NCI-H524 treated with DMSO at 0.1 percent for 48 hours (cell line): ENCODE measurements at places on chromosomes 16 and 17.

- DNase-seq: peak; percentile 80
Measured at GRCh38 chr16:66175636-66176035, 190.9 kb upstream of the CDH5 start.

DNA sequence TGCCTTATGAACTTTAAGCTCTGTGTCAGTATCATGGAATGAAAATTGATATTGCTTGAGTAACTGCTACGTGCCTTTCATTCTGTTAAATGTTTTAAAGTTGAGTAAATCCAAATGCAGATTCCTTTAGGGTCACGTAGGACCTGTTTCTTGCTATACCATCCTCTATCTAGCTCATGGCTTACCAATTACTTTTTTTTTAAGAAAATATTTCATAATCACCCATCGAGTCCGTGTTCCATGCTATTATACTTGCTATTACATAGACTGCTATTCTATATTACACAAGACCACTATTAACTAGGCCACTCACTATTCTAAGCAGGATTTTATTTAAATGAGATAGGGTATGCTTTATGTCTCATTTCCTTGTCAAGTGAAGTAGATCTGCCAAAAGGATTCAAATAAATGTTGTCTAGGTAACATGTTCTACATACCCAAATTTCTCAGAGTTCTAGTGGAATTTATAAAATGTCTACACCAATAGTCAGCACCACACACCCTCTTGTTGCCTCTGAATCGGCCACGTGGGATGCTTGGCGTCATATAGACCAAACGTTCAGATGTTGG, 11.9 kb downstream of the ANKFN1 start:
- no peak for DNase-seq

- DNase-seq: no peak
Measured at GRCh38 chr16:80114699-80115098, 426.1 kb upstream of the DYNLRB2 start.

DNA sequence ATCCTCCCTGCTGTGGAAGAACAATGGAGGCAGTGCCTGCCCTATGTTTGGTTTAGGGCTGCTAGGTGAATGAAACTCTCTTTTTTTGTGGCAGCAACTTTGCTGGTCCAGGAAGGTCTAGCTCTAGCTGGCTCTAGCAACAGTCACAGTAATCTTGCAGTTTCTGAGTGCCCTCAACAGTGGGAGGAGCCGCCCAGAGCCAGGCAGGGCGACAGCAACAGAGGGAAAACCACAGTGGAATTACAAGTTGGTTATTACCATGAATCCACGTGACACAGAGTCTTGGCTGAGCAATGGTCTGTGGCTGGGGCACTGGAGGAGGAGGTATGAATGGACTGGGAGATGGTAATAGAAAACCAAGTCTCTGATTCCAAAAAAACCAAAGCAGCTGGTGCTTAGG, 10.3 kb downstream of the HSPB9 start:
- DNase-seq: no peak

DNA sequence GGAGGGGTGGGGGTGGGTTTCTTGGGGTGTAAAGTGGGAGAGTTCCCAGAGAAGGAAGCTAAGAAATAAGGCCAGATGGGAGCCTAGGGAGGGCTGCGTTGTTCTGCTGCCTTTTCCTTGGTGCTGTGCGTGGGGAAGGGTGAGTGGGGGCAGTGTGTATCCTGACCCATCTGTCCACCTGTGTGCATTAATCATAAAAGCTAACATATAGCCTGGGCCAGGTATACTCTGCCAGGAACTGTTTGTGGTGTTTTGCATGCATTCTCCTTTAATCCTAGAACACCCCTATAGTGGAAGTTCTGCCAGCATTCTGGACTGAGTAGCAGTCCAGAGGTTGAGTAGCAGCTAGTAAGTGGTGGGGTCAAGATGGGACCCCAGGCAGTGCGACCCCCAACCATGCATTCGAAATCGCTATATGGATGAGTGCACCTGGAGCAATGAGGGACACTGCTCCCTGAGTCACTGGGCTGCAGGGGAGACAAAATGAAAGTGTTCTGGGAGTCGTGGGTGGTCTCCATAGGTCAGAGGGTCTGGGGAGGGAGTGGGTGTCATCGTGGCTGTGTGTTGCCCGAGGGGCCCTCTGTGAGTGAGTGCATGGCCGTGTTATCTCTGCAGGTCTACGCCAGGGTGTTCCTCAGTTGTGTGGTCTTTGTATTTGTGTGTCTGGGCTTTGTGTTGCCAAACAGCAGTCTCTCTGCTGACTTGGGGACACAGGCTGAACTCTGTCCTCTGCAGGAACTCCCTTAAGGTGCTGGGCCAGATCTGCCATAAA, 1.3 kb downstream of the ERBB2 start:
- no peak for DNase-seq

DNA sequence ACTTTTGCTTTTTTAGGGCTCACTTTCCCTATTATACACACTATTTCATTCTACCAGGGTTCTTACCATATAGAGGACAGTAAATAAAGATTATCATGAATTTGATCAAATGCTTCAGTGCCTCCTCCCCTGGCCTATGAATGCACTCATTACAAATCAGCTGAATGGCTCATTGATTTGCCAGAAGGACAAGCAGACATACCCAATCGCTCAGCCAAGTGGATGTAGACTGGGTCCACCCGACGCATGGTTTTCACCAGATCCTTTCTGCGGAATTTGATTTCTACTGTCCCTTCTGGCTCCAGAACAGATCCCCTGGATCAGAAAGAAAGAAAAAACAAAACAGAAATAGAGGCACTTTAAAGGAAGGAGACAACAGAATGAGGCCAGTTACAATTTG, 162.6 kb downstream of the AATF start:
- no peak for DNase-seq

DNA sequence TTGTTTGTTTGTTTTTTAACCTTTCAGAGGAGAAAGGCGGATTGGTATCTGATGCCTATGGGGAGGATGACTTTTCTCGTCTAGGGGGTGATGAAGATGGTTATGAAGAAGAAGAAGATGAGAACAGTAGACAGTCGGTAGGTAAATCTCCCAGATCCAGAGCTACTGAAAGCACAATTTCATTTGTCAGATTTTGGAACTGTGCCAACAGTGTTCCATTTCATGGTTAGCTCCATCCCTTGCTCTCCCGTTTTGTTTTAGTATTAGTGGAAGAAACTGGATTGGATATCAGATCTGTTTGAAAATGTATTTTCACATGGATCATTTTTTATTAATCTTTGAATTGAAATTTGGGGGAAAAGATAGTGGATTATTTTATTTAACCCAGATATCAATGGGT, 1.4 kb downstream of the SAP30BP start:
- no peak for DNase-seq

GRCh38 chr17:7262935-7263800, 890 bp upstream of the CLDN7 start:
- DNase-seq: no peak

DNA sequence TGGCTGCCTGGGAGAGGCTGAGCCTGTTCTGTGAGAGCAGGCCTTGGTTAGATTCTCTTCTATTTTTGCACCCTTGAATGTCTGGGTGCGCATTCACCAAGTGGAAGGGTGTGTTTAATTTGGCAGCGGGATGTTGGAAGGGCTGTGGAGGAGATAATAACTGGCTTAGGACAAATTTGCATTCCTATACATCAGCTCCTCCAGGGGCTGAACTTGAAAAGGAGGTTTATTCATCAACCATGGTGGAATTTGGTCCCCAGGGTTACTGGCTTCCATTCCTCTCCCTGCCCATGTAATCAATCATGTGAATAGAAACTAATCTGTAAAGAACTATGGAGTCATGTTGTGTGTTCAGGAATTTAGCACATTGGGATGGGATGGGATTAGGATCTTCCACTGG, 100.2 kb upstream of the FOXF1 start:
- no peak for DNase-seq

DNA sequence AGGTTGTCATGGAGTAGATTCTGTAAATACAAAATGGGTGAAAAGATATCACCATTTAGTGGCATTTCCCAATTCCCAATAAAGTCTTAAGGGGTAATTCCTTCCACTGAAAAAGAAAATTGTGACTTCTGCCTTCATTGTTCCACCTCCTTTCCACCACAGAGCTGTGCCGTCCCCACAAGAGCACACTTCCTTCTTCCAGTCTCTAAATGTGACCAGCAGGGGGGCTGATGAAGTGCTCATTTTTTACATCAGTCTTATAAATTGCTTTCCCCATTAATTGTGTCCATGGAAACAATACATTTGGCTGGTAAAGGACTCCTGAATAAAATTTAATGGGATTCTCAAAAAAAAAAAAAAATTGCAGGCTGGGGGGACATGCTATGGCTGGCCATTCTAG, 260.8 kb upstream of the PSMD7 start:
- no peak for DNase-seq

DNA sequence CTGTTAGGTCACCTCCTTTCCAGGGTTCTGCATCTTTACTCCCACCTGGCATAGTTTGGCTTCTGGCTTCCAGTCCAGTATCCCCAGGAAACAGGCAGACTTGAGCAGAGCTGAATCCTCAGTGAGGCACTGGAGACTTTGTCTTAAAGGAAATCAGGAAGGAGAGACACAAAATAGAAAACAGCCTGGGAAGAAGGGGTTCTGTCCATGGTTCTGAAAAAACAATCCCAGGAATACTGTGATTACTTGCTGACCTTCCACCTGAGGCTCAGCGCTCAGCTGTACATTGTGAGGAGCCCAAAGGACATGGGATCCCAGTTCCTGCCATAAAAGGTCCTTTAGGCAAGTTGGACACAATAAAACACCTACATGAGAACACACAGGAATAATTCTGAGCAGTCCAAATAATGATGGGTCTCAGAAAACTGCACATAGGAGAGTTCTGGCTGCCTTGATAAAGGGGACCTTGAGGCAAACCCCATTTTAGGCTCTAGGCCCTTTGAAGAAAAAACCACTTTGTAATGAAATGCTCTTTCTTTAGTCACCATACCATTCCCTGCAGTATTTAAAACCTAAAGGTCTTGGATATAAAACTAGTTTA, 81.4 kb upstream of the CRHR1 start:
- DNase-seq: no peak

GRCh38 chr17:82414548-82415281, 3.4 kb upstream of the HEXD start:
- no peak for DNase-seq

DNA sequence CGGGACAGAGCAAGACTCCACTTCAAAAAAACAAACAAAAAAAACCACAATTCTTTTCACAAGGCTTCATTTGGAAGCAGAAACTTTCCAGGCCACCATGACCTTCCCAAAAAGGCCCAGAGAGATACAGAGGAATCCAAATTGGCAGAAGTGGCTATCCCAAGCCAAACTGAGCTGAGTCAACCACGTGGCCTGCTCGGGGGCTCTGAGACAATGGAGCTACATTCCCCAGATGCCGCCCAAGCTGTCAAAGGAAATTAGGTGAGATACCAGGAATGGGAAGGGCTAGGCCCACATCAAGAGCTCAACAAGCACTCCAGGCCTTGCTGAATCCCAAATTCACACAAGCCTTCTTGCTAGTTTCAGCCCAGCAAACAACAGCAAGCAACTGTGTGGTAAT, 5.7 kb upstream of the EXOSC6 start:
- no peak for DNase-seq

GRCh38 chr17:76080768-76081287, 1.8 kb downstream of the ZACN start:
- DNase-seq: no peak

DNA sequence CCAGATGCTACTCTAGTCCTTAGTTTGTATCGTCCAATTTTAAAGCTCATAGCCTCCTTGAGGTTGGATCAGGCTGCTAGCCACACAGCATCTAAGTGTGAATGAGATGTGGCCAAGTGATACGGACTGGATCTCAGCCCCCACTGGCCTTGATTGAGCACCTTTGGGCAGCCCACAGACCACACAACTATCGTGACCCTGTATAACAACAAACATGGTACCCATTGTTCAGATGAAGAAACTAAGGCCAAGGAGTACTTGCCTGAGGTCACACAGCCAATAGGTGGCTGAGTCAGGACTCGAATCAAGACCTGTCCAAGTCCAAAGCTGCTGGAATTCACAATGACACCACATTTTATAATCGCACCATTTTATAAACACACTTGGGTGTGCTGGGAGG, 73.0 kb upstream of the IRX3 start:
- DNase-seq: no peak

- DNase-seq: peak; percentile 42
Measured at GRCh38 chr17:2885733-2886132, 89.5 kb downstream of the RAP1GAP2 start.

- DNase-seq: no peak
Measured at GRCh38 chr17:56751145-56751738, 82.5 kb downstream of the C17orf67 start.

DNA sequence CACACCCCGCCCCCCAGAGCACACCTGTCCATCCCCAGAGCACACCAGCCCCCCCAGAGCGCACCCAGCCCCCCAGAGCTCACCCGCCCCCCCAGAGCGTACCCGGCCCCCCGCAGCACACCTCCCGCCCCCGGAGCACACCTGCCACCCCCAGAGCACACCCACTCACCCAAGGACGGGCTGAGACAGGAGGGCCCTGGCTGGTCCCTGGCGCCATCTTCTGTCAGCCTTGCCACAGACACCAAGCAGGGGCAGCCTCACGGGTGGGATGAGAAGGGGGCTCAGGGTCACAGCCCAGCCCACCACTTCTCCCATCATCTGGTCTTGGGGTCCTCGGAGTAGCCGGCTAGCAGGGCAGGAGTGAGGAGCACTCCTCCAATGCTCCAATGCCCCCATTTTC, 31.8 kb downstream of the PIEZO1 start:
- no peak for DNase-seq

DNA sequence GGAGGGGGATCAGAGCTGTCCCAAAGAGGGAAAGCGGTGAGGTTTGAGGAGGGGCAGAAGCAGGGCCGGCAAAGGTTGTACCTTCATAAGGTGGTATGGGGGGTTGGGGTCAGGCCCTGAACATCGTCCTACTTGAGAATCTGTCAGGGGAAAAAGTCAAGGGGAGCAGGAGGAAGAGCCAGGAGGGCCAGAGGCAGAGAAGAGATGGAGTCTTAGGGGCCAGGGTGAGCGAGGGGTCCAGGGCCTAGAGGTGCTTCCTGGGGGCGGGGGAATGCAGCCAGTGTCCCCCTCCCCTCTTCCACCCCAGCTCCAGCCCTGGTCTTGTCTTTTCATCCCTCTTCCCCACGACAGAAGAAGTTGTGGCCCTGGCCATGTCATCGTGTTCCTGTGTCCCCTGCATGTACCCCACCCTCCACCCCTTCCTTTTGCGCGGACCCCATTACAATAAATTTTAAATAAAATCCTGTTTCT, 1.3 kb upstream of the PRRT2 start:
- no peak for DNase-seq

- DNase-seq: no peak
Measured at GRCh38 chr16:14371778-14372431, 258.2 kb downstream of the PARN start.

DNA sequence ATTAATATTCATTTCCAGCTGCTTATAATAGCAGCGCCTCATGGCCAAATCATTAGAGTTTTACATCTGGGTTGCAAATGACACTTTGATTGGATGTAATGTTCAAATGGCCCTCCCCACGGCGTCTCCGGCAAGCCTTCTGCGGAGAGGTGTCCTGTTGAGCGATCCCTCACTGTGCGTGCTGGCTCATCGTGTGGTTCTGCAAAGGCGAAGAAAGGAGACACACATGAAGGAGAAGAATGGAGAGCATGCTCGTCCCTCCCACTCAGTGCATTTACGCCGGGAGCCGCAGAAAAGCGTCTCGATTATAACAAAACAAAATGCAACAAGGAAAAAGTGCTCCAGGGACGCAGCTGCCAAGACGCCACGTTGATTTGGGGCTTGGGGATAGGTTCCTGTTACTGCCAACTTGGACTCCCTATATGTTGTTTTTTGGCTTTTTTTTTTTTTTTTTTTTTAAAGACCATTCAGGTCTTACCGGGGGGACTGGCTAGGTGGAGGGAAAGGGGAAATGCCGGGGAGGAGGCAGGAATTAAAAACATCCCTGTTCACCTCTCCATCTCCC, 117.6 kb downstream of the C16orf78 start:
- DNase-seq: peak; percentile 76

- no peak for DNase-seq
Measured at GRCh38 chr17:42025191-42025579, 5.3 kb downstream of the NKIRAS2 start.
